ENCODE measurements at places on chromosomes 12 and 14.
A peak's percentile ranks its signal among the peaks of the same experiment; 100 is the strongest.

GRCh38 chr14:57051633-57052032, 217.1 kb downstream of the EXOC5 start:
- no peaks in the 10 kb centered on the region for H3K36me3 ChIP-seq
- peaks cover 7% of the 10 kb centered on the region for H3K27me3 ChIP-seq
- no peaks in the 10 kb centered on the region for H3K4me1 ChIP-seq
- DNase-seq = no peak

GRCh38 chr12:29795715-29796114, 12.0 kb upstream of the TMTC1 start:
- no peak for DNase-seq
- H3K27me3 ChIP-seq = no peaks in the 10 kb centered on the region
- no peak overlapping the region for H3K27ac ChIP-seq
- no peaks in the 10 kb centered on the region for H3K36me3 ChIP-seq

- H3K27me3 ChIP-seq = no peaks in the 10 kb centered on the region
- no peak for DNase-seq
- H3K4me3 ChIP-seq = no peak overlapping the region
- peaks cover 6% of the 10 kb centered on the region for H3K4me1 ChIP-seq
- no peaks in the 10 kb centered on the region for H3K36me3 ChIP-seq
Measured at GRCh38 chr12:93130366-93131054, 201.4 kb upstream of the EEA1 start.

- DNase-seq = no peak
- H3K27ac ChIP-seq = no peak overlapping the region
- H3K4me3 ChIP-seq = no peak overlapping the region
- no peaks in the 10 kb centered on the region for H3K36me3 ChIP-seq
Measured at GRCh38 chr14:104888489-104889374, 23.7 kb downstream of the CEP170B start.

DNA sequence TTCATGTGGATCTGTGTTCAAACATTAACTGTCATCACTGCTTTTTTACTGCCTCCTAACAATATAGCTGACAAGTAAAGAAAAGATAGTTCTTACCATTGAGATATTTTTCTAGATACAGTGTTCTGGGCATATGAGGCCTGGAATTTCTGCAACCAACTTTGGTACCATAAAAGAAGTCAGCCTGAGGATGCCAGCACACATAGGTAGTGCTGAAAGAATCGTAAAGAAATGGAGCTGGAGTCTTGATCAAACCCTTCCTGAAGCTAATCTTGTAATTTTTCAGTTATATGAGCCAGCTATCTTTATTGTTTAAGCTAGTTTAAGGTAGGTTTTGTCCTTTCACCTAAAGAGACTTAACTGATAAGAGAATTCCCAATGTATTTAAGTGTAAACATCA, 11.3 kb downstream of the ERG28 start:
- H3K4me1 ChIP-seq = peaks cover 2% of the 10 kb centered on the region
- H3K36me3 ChIP-seq = peaks cover 19% of the 10 kb centered on the region
- H3K4me3 ChIP-seq = no peak overlapping the region
- no peak for DNase-seq

DNA sequence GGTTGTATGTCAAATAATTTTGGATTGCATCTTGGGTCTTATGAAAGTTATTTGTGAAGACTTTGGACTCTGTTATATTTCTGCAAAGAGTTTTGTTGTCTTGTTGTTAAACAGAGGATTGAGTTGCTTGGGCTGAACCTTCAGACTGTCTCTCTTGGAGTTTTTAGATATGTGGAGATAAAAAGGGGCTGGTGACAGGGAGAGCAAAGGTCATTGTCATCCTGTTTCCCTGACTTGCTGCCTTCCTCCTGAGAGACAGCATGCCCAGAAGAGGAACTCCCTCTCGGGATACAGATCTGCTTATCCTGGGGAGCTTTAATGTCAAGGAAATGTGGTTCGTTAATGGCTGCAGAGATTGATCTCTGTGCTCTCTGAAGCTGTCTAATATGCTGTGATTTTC, 47.6 kb upstream of the RFLNA start:
- no peak overlapping the region for H3K27ac ChIP-seq
- DNase-seq = no peak
- no peaks in the 10 kb centered on the region for H3K36me3 ChIP-seq
- no peak overlapping the region for H3K4me3 ChIP-seq
- H3K27me3 ChIP-seq = no peaks in the 10 kb centered on the region

DNA sequence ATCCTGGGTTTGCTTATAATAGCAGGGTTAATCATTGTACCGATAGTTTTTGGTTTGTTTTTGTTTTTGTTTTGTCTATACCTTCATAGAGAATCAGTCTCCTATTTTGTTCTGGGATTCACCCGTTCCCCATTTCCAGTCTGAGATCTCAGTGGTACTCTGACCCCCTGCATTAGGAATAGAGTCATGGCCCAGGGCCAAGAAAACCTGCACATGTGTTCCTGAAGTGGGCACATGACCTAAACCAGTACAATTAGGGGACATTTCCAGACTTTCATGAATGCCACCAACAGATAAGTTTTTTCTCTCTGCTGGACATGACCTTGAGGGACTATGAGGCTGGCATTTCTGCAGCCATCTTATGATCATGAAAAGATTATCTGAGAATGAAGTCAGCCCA, 52.5 kb downstream of the MRPL42 start:
- no peak overlapping the region for H3K27ac ChIP-seq
- peaks cover 6% of the 10 kb centered on the region for H3K27me3 ChIP-seq
- H3K4me1 ChIP-seq = peaks cover 9% of the 10 kb centered on the region
- peaks cover 2% of the 10 kb centered on the region for H3K36me3 ChIP-seq
- DNase-seq = no peak

DNA sequence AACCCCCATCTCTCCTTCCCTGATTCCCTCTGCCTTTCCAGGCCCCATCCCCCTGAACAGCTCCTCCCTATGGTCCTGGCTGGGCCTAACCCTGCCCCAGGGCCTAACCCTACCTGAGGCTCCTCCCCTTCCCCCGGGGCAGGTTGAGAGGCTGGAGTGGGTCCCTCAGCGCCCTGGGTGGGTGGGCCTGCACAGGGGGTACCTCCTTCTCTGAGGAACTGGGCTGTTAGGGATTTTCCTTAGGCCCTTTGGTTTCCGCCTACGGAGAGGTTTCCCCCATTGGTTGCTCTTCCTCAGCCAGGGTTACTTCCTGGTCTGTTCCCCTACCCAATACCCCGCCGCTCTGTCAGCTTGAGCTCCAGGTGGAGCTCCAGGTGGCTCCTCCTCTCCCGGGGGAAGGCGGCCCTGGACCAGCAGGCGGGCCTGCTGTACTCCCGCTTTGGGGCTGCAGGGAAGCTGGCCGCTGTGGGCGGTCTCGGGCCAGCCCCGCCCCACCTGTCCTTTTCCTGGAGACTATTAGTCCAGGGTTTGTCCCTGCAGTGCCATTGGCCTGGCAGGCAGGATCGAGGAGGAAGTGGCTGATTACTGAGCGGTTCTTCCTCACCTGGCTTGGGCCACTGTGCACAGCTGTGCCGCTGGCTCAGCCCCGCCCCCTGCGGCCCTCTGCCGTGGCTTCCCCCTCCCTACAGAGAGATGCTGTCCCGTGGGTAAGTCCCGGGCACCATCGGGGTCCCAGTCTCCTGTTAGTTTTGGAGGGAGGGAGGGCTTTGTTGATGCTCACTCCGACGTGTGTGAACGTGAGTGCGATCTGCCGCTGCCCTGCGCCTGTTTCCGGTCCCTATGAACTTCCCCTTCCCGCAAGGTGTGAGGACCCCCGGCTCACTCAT, 2.5 kb downstream of the C12orf57 start:
- DNase-seq = peak; percentile 79
- peak overlapping the region; percentile 97 for H3K4me3 ChIP-seq
- peaks cover 62% of the 10 kb centered on the region for H3K4me1 ChIP-seq

DNA sequence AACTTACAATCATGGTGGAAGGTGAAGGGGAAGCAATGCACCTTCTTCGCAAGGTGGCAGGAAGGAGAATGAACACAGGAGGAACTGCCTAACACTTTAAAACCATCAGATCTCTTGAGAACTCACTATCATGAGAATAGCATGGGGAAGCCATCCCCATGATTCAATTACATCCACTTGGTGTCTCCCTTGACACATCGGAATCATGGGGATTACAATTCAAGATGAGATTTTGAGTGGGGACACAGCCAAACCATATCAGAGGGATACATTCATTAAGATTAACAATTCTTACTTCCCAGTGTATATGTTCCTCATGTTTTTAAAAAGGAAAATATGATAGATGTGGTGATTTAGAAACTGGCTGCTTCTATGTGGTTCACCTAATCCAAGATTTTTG, 117.9 kb downstream of the PDE3A start:
- DNase-seq = no peak
- H3K4me1 ChIP-seq = no peaks in the 10 kb centered on the region
- H3K27me3 ChIP-seq = no peaks in the 10 kb centered on the region
- H3K27ac ChIP-seq = no peak overlapping the region
- H3K36me3 ChIP-seq = no peaks in the 10 kb centered on the region

DNA sequence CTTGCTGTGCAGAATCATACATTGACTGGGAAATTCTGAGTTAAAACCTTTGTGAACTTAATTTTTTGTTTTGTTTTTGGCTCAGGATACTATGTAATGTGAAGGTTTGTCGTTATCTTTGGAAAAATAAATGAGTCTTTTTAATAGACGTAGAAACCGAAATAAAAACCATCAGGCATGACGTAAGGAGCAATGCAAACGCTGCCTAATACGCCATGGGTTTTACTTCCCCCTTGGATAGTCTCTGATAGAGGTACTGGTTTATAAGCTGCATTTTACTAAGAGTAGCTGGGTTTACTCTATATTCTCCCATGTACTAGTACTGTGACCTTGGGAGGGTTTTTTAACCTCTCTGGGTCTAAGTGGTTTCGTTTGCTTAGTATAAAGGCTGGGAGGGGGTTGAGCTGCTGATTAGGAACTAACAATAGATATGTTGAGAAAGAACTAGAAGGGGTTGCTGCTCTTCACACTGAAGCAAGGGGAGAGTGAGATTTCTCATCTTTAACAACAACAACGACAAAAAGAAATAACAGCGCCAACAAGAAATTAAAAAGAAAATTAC, 66.8 kb upstream of the SLCO1C1 start:
- H3K27ac ChIP-seq = no peak overlapping the region
- H3K36me3 ChIP-seq = no peaks in the 10 kb centered on the region
- DNase-seq = no peak
- no peak overlapping the region for H3K4me3 ChIP-seq

- H3K4me3 ChIP-seq = peak overlapping the region; percentile 17
- no peak for DNase-seq
- no peaks in the 10 kb centered on the region for H3K27me3 ChIP-seq
- H3K36me3 ChIP-seq = peaks cover 12% of the 10 kb centered on the region
- H3K4me1 ChIP-seq = peaks cover 18% of the 10 kb centered on the region
Measured at GRCh38 chr12:68487721-68488309, 122.9 kb upstream of the RAP1B start.

DNA sequence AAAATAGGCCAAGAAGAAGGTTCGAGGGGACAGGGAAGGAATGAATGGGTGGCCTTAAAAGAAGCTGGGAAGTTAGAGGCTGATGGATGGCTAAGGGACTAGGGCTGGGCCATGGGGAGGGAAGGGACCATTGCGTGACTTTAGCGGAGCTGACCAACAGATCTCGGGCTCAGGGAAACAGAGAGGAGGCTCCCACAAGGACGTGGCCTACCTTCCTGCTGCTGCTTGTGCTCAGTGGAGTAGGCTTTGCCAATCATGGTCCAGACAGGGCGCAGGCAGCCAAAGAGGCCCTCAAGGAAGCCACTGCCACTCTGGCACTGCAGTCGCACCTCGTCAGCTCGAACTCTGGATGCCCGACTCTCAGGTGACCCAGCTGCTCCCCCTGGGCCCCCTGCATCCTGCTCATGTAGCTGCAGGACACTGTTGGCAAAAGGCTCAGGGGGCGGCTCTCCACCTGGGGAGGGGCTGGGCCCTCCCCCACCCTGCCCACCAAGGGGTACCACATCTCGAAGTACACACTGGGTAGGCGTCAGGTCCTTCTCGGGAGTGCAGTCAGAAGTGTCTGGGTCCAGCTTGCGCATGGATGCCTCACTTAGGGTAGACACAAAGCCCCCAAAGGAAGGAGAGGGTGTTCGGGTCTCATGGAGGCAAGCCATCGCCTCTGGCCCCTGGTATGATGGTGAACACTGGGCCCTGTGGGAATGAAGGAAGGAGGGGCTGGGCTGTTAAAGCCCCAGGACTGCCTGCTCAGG, 12.3 kb downstream of the MAP3K12 start:
- H3K27ac ChIP-seq = peak overlapping the region; percentile 64
- peaks cover 22% of the 10 kb centered on the region for H3K36me3 ChIP-seq
- H3K4me3 ChIP-seq = no peak overlapping the region

DNA sequence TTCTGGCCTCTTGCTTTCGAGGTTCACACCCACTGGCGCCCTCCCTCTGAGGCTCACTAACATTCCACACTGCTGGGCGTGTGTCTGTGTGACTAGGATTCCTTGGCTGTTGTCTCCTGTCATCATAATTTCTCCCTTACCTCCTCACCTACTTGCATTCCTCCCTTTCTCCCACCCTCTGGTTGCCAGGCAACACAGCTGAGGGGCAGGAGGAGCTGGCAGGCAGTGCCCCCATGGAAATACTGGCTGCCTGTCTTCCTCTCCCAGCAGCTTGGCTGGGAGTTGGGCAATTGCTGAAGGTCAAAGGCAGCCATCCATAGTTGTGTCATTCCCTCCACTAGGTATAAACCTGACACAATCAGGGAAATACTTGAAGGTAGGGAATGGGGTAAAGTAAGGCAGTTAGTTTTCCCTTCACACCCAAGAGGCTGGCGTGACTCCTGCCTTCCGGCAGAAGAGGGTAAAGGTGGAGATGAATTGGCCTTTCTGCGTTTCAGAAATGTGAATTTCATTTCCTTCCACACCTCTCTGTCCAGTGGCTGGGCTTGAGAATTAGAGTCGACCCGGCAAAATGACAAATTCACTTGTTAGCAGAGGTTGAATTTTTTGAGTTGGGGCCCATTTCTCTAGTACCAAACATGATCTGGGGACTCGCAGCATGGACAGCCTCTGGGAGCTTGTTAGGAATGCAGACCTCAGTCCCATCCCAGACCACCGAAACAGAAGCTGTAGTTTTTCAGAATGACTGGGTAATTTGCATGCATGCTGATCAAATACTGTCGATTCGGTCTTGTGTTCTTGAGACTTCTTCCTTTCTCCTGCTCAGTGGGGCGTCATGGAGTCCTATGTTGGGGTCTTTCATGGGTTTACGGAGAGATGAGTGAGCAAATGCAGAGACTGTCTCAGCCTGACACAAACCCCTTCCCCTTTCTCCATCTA, 24.3 kb upstream of the EMP1 start:
- peaks cover 13% of the 10 kb centered on the region for H3K4me1 ChIP-seq
- peaks cover 29% of the 10 kb centered on the region for H3K27me3 ChIP-seq
- H3K36me3 ChIP-seq = peaks cover 4% of the 10 kb centered on the region
- no peak overlapping the region for H3K4me3 ChIP-seq
- no peak for DNase-seq

DNA sequence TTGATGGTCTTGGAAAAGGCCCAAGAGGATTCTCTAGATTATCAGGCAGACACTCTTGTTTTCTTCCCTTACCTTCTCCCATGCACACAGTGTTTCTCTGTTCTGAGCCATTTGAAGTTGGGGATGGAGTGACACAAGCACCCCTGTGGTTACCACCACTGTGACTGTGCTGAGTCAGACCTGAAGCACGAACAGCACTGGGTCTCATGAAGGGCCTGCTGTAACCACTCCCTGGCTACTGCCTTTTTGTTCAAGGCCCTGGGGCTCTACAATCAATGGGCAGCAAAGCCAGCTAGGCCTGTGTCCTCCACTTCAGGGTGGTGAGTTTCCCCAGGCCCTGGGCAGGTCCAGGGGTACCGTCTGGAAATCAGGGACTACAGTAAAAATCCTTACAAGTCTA, 65.5 kb downstream of the TSPAN8 start:
- no peaks in the 10 kb centered on the region for H3K27me3 ChIP-seq
- no peak overlapping the region for H3K4me3 ChIP-seq
- no peaks in the 10 kb centered on the region for H3K4me1 ChIP-seq

GRCh38 chr14:39145266-39145966, 24.7 kb downstream of the TRAPPC6B start:
- no peaks in the 10 kb centered on the region for H3K27me3 ChIP-seq
- peaks cover 1% of the 10 kb centered on the region for H3K4me1 ChIP-seq
- H3K27ac ChIP-seq = no peak overlapping the region
- DNase-seq = no peak
- peaks cover 40% of the 10 kb centered on the region for H3K36me3 ChIP-seq
- H3K4me3 ChIP-seq = no peak overlapping the region
